ENCODE measurements at places on chromosomes 11 and 22.

DNA sequence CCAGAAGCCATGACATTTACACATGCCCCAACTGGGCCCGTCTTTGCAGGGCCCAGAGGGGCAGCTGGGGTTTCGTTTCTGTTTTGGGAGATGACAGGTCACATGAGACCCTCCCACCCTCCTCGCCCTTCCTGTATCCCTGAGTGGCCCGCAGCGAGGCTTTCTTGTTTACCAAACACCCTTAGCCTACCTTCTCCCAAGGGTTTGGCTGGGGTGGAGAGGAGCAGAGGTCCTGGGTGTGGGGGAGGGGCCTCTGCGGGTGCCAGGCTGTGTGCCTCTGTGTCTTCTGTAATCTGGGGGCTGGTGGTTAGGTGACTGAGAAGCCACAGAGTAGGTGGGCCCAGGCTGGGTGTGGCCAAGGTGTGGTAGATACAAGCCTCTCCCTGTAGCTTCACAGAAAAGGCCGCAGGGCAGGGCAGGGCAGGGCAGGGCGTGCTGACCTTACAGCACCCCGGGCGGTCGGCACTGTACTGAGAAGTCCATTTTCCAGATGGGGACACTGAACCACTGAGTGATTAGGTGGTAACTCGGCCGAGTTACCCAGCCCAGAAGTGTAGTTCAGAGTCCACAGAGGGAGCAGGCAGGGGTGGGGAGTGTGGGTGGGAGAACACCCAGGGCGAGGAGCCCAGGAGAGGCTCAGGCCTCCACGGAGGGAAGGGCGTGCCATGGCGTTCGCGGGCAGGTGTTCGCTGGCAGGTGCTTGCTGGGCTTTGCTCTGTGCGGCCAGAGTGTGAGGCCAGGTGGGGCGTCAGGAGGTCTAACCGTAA is 8.7 kb downstream of the PRR5 start:
- DNase-seq, result peak; percentile 39

- DNase-seq, result no peak
These were observed 631 bp downstream of the PHF21A start for GRCh38 chr11:46120346-46121300.

- DNase-seq, result no peak
These were observed 283.4 kb downstream of the TBC1D22A start for GRCh38 chr22:47045691-47046410.

DNA sequence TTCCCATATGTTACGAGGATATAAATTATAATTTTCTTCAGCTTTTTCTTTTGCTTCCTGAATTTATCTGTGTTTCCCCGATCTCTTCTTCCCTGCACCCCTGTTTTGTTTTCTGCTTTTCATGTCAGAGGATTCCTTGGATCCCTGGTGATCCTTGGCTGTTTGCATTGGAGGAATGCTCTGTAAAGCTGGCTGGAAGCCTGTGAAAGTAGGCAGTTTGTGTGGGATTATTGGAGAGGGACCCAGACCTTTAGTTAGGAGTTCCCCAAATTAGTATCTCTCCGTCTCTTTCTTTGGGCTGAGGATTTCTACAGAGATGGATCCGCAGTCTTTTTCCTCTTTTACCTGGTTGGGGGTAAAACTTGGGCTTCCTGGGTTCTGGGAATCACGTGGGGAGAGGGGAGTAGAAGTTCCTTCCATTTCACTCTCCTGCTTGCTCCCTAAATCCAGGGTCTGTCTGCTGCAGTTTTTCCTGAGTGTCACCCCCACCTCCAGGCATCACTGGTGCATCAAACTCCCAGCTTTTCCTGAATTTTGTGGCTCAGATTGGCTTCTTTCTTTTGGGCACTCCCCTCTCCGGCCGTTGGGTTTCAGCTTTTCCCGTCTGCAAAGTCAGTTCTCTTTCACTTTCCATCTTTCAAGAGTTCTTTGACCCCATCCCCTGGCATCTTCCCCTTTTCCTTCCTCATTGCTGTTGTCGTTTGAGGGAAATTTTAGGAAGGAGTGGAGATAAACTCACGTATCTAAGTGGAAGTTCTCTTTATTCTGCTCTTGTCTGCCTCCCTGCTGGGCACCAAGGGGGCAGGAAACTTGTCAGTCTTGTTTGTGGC is 79.1 kb upstream of the ALX4 start:
- no peak for DNase-seq

- DNase-seq, result no peak
These were observed 610.3 kb downstream of the TBC1D22A start for GRCh38 chr22:47372596-47373385.

All from activated CD8-positive, alpha-beta memory T cell treated with anti-CD3 and anti-CD28 coated beads for 4 hours (primary cell).